ENCODE measurements at places on chromosomes 16 and 17.

DNA sequence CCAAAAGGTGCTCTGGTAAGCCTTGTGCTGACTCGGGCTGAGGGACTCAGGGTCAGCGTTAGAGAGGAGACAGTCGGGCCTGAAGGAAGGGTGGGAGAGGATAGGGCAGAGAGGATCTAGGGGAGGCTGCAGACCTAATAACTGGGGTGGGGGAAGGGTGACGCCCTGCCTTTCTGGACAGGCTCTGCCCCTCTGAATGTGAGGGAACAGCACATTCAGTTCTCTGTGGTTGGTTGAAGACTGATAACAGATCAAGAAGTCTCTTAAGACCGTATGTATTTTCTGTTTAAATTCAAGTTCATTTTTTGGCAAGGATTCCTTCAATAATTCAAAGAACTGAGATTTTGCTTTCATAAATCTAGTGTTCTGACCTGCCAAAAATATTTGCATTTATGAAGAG is 56.2 kb upstream of the TEKT3 start:
- no peak for DNase-seq

DNA sequence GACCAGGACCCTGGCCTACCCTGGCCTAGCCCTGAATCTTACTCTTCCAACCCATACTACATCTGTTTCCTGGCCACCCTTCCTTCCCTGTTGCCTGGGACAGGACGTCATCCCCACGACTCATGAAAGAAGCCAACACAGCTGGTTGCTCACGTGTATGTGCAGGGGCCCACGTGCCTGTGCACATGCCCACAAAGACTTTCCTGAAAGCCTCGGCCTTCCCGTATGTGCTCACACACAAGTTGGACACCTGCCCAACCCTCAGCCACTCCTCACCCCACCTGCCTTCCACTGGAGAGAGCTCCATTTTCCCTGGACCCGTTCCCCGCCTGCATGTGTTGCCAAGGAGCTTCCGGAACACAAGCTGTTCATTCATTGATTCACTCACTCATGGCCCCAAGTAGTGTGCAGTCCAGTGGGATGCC is 7.0 kb downstream of the PLXDC1 start:
- DNase-seq = no peak

GRCh38 chr16:50644729-50645128 is 36.4 kb downstream of the SNX20 start:
- no peak for DNase-seq

DNA sequence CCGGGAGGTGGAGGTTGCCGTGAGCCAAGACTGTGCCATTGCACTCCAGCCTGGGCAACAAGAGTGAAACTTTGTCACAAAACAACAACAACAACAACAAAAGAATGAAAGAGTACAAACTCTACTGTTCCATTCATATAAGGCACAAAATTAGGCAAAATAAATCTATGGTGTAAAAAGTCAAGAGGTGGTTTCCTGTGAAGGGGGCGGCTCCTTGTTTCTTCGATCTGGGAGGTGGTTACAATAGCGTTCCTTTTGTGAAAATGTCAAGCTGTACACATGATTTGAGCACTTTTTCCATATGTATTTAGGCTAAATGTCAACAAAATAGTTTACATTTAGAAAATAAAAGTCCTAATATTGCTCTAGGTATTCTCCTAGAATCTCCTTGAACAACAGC is 6.9 kb downstream of the SIAH1 start:
- no peak for DNase-seq

- DNase-seq = peak; percentile 13
These were observed 7.5 kb upstream of the C16orf95 start for GRCh38 chr16:87324411-87325275.

DNA sequence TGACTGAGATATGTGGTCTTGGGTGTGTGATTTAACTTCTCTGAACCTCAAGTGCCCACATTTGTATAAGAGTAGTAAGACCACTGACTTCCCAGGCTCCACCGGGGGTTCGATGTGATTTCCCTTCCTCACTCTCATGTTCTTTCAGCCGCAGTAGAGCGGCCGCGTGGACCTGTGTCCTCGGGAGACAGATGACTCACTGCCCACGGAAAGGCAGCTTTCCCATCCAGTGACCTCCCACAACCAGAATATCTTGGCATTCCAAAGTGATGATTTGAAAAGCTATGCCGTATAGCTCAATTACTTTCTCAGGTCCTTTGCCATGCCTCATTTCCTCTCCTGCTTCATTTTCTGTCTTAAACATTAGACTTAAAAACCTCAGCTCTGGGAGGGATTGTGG is 73.6 kb downstream of the IL21R start:
- DNase-seq = no peak

DNA sequence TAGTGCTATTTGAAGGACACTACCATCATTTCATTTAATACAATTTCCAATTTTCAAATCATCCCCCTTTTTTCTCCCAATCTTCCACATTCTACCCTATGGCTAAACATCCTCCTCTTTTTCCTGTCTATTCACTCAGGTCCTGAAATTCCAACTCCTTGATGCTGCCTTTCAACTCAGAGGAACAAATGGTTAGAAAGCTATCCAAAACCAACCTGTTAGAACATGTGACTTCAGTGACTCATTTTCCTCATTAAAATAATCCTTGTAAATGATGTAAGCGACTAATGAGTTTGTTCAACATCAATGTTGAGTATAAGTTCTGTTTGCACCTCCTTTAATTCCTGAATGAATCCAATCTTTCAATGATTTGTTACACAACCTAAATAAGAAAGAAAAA is 5.5 kb downstream of the PSMD12 start:
- DNase-seq = no peak

DNA sequence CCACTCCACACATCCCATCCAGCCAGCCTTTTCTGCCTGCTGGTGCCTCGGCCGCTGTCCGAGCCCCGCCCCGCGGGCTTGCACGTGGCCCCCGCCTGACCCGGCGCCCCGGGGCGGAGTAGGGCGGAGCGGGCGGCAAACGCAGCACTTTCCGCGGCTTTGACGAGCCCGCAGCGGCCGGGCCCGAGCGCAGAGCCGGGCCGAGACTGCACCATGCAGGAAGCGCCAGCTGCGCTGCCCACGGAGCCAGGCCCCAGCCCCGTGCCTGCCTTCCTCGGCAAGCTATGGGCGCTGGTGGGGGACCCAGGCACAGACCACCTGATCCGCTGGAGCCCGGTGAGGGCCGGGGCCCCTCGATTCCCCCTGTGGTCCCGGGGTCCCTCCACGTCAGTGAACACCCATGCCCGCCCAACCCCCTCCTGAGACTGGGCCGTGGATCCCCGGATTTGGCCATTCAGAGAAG is at the start of gene HSF4:
HSF4 (plus strand) TSS at position 147 of the 463 bp plus-strand sequence; CDS start at position 214, 67 bp downstream.
- DNase-seq = no peak

GRCh38 chr17:6126768-6127167 is 56.6 kb downstream of the WSCD1 start:
- DNase-seq = no peak
